OCI-M1 (cell line): ENCODE measurements at places on chromosomes 13 and 19.

GRCh38 chr13:35884211-35884760, 246.9 kb downstream of the DCLK1 start:
- DNase-seq = no peak

DNA sequence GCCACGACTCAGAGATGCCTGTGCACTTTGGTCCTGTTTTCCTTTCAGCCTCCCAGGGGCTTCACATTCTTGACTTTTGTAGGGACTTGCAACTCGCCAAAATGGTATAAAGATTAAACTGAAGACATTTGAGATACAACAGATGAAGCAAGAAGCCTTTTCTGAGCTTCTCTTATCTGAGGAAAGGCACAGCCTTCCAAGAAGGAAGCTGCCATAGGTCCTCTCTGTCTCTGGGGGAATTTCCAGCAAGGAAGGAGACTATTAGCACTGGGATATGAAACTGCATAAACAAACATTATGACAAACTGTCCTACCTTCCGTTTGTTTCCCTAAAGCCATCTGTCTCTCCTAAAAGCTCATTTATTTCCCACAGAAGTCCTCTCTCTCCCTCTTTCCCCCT, 39.3 kb downstream of the TGDS start:
- DNase-seq = no peak

DNA sequence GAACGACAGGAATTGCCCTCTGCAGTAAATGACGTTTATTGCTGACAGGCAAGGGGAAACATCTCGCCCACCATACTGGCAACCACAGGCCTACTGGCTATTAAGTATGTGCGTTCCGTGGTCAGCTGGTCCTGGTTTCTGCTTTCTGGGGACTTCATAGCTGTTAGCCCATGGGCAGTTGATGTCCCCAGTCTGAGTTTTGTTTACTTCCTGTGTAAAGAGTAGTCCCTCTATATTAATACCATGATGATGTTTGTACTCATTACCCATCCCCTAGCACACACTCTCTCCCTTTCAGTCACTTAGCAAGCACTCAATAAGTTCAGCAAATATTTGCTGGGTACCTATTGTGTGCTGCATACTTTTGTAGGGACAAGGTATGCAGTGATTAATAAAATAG, 6.5 kb upstream of the MIA start:
- DNase-seq = no peak

GRCh38 chr13:70995338-70995737, 871.7 kb downstream of the DACH1 start:
- peak; percentile 16 for DNase-seq

GRCh38 chr19:55284405-55285058, 735 bp downstream of the BRSK1 start:
- DNase-seq = no peak

DNA sequence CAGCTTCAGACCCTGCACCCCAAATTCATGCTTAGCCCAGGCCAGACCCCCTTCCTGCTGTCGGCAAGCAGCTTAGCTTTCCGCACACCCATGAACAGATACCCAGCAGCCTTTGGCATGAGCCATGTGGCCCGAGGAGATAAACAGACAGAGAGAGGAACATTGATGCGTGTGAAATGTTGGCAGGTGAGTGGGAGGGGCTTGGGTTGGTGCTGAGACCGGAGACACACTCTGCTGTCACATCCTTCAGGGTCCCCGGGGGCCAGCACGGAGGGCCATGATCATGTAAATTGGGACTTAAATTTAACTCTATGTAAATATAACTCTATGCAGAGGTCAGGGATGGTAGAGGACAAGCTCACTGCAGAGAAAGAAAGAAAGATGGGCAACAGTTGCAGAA, 1.5 kb downstream of the CD22 start:
- DNase-seq = peak; percentile 5

- no peak for DNase-seq
These were observed 15.8 kb downstream of the F2RL3 start for GRCh38 chr19:16904599-16904998.

DNA sequence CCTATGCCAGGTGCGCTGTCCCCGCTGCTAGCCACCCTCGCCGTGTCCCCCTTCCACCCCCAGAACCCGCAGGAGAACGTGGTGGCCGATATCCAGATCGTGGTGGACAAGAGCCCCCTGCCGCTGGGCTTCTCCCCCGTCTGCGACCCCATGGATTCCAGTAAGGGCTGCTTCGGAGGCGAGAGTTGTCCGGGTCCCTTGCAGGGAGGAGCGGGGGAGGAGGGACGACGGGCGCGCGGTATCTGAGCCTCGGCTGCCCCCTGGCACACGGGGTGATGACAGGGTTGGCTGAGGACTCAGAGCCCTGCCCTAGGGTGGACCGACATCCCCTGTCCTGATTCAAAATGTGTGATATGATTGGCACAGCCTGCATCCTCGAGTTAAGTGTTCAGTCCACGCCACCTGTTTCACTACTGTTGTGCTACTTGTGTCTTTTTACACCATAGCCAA, 653 bp downstream of the MVB12A start:
- DNase-seq = peak; percentile 59

DNA sequence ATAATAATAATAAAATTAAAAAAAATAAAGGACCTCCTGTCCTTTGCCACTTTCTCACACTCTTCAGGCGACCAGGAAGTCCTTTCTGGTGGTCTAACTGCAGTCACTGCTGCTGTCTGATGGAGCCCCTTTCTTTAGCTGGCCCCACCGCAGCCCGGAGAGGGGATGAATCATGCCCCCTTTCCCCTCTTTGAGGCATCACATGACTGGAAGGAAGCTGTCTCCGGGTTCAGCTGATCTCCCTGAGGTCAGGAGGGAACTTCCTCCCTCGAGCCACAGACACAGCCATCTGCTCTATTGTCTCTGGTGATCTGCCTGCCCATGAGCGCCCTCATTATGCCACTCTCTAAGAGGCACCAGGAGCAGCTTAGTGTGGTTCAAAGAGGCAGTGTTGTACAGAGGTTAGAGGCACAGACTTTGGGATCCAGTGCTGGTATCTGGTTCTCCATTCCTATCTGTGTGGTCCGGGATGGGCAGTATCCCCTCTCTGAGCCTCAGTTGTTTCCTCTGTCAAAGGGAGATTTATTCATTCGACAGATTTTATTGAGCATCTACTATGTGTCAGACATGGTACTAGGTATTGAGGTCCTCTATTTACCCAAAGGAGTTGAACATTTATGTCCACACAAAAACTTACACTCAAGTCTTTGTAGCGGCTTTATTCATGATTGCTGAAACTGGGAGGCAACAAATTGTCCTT, 30.0 kb downstream of the VAV1 start:
- peak; percentile 80 for DNase-seq

GRCh38 chr19:43687660-43687997, 17.7 kb upstream of the PLAUR start:
- no peak for DNase-seq

DNA sequence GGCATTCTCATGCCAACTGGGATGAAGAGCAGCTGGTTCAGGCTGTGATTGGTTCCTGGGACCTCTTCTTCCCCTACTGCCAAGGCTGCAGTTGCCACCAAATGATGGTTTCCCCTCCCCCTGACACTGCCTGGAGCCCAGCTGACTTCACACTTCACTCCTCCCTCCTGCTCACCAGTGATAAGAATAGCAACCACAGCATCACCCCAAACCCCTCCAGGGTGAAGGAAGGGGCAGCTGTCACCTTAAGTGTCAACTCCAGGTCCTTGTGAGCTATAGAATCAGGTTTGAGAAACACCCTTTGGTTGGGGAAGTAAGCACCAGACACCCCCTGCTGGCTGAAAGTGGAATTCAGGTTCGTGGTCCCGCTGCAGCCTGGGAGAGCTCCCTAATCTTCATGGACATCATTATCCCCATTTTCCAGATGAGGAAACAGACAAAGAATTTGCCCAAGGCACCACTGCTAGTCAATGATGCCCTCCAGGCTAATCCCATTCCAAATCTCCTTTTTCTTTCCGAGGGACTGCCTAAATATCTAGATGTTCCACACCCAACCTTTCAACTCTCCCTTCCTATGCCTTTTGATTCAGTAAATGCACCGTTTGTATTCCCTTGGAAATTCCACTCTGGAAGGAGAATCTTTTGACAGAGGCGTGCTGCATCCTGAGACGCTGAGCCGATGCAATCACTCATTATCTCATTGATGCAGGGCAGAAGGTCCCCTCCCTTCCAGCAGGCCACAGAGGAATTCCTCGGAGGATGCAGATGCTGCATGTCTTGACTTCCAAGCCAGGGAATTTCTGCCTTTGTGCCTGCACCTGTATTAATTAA, 50.6 kb upstream of the UQCRFS1 start:
- peak; percentile 80 for DNase-seq

DNA sequence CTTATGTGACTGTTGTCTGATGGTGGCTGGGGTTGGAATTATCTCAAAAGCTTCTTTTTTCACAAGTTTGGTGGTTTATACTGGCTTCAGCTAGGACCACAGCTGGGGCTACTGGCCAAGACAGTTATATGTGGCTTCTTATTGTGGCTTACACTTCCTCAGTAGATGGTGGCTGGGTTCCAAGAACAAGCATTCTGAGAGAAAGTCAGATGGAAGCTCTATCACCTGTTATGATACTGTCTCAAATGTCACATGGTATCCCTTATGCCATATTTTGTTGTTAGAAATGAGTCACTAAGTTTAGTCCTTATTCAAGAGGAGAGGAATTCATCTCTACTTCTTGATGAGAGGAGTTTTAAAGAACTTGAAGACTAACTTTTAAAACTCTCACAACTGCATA, 41.6 kb downstream of the NDFIP2 start:
- DNase-seq = peak; percentile 96

GRCh38 chr19:8505680-8506401, 3.4 kb upstream of the PRAM1 start:
- DNase-seq = peak; percentile 94

DNA sequence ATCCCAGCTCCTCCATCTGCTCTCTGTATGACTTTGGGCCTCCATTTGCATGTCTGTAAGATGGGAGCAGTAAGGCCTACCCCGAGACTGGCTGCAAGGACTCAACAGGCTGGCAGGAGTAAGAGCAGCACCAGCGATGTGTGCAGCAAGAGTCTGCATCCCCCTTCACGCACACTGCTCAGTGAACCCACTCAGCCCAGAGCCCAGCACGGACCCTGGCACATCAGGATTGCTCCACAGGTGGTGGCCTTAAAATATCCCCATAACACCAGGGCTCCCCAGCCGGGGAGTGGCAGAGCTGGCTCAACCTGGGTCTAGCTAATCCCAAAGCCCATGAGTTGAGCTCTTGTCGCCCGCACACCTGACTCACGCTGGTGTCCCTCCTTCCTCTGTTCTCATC, 23.4 kb downstream of the VRK3 start:
- no peak for DNase-seq

DNA sequence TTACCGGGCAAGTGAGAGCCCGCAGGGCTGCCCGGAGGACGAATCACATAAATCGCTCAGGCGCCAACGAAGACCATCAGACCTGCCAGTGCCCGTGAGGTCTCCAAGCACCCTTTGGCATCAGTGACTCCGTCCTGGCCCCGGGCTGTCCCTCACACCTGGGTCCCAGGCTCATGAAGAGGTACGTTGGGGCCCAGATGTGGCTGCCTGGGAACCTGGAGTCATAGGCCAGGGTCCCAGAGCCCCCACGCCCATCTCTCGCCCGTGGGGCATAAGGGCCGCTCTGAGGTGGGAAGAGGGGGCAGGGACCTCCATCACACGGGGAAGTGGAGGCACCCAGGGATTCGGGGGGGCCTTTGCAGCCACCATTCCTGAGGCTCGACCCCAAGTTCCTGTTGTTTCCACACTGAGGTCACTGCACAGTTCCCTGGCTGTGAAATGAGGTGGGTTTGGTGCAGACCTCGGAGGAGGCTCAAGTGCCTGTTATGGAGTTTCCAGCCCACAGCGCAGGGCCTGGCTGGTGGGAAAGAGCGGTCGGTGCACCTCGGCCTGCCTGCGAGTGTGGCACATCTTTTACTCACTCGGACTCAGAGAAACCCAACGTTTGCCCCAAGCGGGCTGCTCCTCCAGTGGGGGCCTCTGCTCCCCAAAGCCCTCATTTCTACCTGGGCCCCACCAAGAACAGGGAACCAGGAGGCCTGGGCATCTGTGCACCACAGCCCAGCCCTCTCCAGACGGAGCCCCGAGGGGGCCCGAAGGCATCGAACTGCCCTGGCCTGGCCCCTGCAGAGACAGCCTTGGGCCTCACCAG, 35.9 kb upstream of the C13orf46 start:
- DNase-seq = no peak

DNA sequence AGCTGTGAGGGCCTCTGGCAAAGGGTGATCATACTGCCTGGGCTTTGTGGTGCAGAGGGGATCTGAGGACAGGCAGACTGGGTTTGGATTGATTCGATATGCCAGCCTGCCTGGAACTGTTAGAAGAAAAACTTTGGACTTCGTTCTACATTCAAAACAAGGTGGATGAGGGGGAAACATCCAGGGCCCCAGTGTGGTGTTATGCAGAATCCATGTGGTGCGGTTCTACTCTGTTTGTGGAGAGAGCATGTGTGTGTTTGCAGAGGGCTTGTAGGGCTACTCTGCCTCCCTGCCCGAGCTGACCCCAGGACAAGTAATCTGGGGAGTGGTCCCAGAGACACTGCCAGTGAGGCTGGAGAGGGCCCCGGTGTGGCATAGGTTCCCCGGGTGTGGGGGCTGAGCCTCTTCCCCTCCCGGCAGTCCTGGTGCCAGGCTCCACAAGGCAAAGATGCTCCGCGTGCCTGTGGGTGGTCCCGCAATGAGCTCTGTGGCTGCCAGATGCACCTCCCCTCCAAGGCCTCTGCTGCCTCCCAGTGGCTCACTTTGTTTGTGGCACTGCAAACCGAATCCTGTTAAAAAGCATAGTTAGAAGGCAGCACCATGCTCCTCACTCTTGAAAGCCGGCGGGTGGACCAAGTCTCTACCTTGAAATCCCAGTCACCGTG, 22.3 kb upstream of the TFDP1 start:
- DNase-seq = peak; percentile 76

- DNase-seq = no peak
These were observed 347 bp upstream of the CLDN10 start for GRCh38 chr13:95552208-95552538.

- no peak for DNase-seq
These were observed 99.4 kb downstream of the WASF3 start for GRCh38 chr13:26656919-26657318.

- DNase-seq = no peak
These were observed 21.7 kb downstream of the ZNF45 start for GRCh38 chr19:43913383-43913782.

DNA sequence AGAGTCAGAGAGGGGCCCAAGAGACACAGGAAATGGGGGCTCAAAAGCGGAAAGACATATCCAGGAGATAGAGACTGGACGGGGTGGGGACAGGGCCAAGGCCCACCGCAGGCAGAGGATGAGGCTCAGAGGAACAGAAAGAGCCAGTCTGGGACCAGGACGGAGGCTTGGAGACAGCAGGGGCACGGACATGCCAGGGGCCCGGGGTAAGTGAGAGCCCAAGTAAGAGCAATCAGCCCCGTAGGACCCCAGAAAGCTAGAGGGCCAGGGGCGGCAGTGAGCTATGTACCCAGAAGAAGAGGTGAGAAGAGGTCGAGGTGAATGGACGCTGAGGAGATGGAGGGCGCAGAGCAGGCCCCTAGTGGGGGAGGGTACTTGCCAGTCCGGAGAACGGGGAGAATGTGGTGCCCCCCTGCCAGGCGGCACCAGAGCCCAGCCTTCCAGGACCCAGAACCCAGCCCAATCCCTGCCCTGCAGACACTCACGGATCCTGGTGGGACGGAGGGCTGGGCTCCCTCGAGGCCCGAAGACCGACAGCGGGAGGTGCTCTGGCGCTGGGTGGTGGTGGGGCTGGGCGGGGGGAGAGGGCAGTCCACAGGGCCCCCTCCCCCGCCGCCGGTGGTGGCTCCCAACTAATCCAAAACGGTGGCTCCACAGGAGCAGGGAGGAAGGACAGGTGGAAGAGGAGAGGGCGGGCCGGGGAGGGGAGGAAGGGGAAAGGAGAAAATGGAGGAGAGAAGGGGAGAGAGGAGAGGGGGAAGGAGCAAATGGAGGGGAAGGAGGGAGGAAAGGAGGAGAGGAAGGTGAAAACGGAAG, 1.0 kb downstream of the GRIK5 start:
- no peak for DNase-seq

GRCh38 chr19:11587975-11588631, 9.2 kb upstream of the ZNF627 start:
- DNase-seq = no peak
